ENCODE measurements at places on chromosomes 7 and 10.

DNA sequence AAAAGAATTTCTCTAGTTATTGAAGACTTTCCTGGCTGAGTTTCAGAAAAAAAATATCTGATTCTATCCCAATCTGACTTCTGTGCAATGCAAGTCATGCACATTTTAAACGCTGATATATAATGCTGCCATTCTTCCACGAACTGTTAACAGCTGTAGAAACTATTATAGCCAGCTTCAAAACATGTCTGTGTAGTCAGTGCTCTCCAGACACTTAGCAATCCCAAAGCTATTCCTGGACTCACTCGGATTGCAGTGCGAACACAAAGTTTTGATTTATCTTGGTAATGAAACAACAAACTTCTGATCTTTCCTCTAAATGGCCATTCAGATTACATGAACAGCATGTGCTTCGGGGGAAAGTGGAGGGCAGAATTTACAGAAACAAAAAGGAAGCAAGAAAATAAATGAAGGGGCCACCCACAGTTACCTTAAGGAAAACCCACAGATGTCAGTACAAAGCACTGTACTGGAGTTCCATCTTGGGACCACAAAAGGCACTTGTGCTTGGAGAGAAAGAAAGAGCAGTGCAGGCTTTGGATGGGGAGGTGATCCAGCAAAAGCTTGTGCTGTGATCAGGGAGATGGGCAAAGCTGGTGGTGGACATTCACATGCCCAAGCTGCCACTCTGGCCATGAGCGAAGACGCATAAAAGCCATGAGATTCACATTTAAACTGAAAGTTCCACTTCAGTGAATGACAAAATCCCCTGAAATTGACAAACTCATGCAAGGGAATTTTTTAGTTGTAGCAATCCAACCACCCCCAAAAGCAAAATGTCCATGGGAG lies 32.1 kb upstream of the ADO start:
- no peak for DNase-seq

- no peak for DNase-seq
Observed at GRCh38 chr10:80617807-80618206, 80.1 kb downstream of the SH2D4B start.

- DNase-seq: no peak
Observed at GRCh38 chr10:133474027-133474426, 20.3 kb downstream of the SCART1 start.

DNA sequence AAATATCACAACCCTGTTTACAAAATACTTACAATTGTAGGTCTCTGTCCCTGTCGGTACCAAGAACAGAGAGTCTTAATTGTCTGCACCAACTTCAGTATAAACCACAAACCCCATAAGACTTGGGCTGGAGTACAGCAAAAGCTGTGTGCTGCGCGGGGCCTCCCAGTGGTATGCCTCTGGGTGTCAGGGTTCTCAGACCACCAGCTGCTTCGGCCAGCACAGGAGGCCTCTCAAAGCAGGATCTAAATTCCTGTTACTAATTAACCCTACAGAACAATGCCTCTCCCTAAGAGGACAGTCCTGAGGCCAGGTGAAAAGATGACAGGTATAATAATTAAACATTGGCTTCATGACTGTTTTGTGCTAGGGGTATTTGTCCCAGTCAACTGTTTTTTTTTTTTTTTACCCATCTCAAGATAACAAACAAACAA lies 957 bp upstream of the SVIL start:
- no peak for DNase-seq

- DNase-seq: no peak
Observed at GRCh38 chr7:25250386-25250785, 22.1 kb upstream of the NPVF start.
